Activated CD8-positive, alpha-beta memory T cell treated with anti-CD3 and anti-CD28 coated beads, Interleukin-2, amount 10 ng/mL, durations not matched to agents 7 days and 5 days (primary cell): ENCODE measurements at places on chromosomes 12 and 14. TPM values are rescaled to one million over a fixed set of nuclear protein-coding genes. Genes with fewer than 3 reads are reported as not detected.

DNA sequence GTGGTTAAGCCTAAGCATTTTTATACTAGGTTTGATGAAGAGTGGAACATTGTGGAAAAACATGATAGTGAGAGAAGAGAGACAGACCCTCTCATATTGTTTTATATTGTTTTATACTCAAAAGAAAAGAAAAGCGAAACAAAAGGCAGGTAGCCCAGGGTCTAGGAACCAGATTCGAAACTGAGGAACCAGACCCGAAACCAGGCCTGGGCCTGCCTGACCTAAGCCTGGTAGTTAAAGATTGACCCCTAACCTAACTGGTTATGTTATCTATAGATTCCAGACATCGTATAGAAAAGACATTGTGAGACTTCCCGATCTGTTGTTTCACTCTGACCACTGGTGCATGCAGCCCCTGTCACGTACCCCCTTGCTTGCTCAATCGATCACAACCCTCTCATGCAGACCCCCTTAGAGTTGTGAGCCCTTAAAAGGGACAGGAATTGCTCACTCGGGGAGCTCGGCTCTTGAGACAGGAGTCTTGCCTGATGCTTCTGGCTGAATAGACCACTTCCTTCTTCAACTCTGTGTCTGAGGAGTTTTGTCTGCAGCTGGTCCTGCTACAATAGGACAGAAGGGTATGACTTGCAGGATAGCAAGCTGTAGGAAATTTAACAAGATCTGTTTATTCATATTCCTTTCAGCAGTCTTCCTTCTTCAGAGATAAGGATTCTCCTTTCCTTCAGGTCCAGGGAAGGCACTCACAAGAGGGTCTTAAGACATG lies 147.1 kb upstream of the PLEKHA5 start:
- DNase-seq = no peak

GRCh38 chr14:35122696-35123387 lies 490 bp downstream of the PRORP start:
- DNase-seq = no peak

DNA sequence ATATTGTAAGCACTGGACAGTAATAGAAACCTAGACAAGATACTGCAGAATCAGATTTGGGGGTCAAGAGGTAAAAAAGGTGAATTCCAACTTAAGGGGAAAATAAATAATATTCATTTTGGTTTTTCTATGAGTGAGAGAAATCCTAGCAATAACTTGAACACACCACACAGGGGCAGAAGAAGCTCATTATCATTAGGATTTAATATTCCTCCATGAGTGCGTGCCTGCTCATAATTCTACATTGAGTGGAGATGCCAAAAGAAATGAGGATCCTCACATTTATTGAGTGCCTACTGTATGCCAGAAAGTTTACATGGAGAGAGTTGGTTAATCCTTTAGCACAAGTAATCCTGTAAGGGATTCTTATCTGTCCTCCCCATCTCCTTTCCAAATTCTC lies 40.5 kb upstream of the C14orf132 start:
- DNase-seq = no peak

GRCh38 chr12:104376650-104377513 lies 73.3 kb downstream of the EID3 start:
- DNase-seq = no peak

CYP46A1 gene
- total RNA-seq = not detected
